ENCODE measurements at places on chromosomes 3 and 15.

- no peak for DNase-seq
These were observed 89.2 kb downstream of the CGGBP1 start for GRCh38 chr3:87969620-87970019.

DNA sequence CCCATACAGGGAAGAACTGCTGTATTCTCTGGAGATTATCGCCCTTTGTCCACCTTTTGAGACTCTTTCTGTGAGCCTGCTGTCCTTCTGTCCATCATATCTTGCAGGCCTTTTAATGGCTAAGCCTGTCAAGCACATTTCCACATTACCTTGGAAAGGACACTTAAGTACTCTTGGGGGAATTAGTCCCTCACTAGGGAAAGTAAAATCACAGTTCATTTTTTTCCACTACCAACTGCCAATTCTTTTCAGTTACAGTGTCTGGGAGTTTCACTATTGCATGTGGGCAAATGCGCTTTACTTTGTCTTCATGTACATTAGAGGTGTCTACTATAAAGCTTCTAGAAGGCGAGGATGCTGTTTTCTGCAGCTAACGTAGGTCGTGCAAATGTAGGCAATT lies 242.1 kb downstream of the NSUN3 start:
- DNase-seq = no peak

- DNase-seq = no peak
These were observed 40.9 kb downstream of the MCCC1 start for GRCh38 chr3:183058351-183058750.

- DNase-seq = no peak
These were observed 107.3 kb upstream of the TRIM42 start for GRCh38 chr3:140570602-140571001.

DNA sequence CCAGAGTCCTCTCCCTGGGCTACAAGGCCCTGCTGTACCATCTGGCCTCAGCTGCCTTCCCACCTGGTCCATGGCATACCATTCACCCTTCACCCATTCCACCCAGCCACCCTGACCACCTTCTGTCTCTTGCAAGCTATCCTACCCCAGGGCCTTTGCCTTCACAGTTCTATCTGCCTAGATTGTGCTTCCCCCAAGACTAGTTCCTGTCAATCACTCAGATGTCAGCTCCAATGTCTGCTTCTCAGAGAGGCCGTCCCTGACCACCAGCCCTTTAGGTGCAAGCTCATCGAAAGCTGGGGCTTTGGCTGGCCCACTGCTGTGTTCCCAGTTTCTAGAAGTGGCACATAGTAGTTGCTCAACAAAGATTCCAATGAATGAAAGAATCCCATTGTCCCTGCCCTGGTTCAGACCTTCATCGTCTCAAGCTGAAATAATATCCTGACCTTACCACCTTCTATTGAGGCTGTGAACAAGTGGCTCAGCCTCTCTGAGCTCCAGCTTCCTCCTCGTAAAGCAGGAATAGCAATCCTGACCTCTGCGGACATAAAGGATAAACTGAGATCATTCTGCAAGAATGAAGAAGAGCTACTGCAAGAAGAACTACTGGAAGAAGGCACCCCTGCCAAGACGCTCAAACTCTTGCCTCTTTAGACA lies 15.8 kb downstream of the EFCAB12 start:
- peak; percentile 31 for DNase-seq

DNA sequence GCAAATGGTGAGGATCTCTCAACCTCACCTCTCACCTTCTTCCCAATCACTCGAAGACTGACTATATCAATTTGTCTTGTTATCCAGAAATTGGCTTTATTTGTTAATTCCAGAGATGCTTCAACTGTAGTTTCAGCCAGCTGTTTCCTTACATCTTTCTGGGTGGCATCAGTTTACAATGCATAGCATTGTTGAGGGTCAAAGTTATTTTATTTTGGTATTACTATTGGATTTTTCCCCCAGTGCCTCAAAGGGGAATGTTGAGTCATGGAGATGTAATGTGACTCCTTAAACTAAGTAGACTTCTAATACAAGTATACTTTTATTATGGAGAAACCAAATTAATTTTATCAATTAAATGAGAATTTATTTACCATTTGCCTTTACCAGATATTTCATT lies 351.6 kb downstream of the TIGIT start:
- DNase-seq = no peak

DNA sequence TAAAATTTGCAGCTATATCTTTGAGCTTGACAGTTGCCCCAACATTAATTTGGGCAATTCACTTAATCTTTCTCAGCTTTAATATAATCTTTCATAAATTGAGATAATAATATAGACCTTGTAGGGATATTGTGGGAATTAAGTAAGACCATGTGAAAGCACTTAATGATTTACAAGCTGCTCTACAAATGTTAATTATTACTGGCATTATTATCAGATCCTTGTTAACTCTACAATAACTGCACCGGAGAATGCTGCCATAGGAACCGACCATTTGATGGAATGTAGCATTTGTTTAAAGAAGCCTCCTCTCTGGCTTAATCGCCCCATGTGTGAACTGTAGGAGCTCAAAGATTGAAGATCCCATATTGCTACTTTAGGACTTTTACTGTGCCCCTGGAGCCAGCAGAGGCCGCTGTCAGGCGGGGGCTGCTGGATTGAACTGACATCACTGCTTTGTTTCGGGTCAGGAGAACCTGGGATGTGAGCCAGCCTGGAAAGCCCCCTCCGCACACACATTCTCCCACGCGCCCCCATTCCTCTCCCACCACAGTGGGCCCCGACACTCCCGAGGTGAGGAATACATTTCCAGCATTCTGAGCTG lies 154.2 kb upstream of the TNIK start:
- DNase-seq = peak; percentile 82
